Gastroesophageal sphincter (tissue), 4 donors: ENCODE measurements at places on chromosomes 12 and 14. TPM values are rescaled to one million over a fixed set of nuclear protein-coding genes. Genes with fewer than 3 reads are reported as not detected.
A peak's percentile ranks its signal among the peaks of the same experiment; 100 is the strongest.

DNA sequence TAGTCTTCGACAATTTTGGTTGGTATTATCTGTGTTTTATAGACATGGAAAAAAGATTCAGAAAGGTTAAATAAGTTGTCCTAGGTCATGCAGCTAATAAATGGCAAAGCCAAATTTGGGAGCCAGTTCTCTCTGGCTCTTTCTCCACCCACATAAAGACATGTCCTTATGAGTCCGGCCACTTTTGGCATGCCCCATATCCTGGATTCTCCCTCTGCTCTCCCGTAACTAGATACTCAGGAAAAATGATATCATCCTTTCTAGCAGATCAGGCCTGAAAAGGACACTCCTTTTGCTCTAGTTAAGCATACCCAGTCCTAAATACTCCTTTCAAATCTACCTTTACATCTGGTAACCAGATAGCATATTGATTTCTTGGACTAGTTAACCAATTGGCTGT, 64.4 kb downstream of the TTLL5 start:
- ATAC-seq: no peak

DNA sequence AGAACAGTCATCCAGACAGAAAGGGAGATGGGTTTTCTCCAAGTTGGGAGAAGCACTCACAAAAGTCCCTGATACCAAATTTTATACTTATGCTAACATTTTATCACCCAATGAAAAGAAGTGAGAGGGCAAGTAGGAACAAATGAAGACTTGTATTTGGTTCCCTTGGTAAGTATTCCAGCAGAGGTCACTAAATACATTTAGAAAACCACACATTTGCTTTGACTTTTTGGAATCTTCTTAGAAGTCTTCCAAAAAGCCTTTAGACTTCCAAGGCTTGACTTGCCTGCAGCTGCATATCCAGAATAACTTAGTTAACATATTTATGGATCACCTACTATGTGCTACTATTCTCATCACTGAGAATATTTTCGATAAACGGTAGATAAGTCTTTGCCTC, 3.1 kb upstream of the GYS2 start:
- no peak for ATAC-seq

DNA sequence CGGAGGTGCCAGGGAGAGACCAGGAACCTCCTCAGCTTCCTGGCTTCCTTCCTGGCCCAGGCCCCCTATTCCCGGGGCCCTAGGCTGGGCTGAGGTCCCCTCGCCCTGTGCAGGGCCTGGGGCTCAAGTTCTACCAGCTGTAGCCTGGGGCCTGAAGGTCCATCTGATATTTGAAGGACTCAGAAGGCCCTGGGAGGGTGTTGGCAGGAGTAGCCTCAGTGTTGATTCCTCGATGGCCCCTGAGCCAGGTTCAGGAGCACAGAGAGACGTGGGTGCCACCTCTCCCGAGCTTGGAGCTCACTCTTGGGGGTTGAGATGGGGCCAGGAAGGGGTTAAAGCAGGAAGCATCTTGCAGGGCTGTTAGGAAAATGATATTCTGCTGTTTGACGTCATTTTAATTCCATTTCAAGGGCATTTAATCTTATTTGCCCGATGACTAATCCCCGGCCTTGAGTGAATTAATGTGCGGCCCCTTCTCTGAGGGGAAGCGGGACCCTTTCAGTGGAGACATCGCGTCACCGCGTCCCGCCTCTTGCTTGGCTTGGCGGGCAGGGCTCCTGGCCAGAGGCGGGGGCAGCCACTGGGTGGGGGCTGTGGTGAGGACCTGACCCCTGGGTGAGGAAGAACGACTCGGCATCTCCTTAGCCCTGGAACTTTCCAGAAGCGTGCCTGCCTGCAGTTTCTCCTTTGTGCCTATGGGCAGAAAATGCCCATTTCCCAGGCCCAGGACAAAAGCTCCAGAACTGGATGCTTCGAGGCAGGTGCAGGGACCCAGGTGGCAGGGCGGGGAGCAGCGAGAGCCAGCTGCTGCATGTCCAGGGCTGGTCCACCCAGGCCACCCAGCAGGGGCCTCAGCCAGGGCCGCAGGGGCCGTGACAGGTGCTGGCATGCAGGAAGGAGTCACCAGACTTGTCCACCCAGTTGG, 158.3 kb downstream of the KIF26A start:
- no peak for ATAC-seq

Gene MAX
- total RNA-seq: 85.1 TPM

- ATAC-seq: peak; percentile 93
Measured at GRCh38 chr12:67716817-67717216, 68.3 kb downstream of the DYRK2 start.

DNA sequence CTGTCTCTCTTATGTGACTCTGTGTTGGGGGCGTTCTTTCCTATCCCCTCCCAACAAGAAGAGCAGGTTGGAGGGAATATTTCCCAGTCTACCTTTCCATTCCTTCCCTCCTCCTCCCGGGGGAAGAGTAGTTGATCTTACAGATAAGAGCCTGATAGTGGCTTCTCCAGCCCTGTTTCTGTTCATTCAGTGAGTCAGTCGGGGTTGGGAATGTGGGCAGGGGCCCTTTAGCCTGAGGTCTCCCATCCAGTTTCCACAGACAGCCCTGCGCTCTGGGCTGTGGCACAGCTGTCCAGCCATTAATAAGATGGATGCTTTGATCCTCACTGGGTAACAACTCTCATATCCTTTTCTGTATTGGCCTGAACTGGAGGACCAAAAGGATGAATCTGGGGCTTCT, 18.1 kb upstream of the PPP1R1A start:
- ATAC-seq: no peak

Gene PNN
- 36.9 TPM for total RNA-seq

DNA sequence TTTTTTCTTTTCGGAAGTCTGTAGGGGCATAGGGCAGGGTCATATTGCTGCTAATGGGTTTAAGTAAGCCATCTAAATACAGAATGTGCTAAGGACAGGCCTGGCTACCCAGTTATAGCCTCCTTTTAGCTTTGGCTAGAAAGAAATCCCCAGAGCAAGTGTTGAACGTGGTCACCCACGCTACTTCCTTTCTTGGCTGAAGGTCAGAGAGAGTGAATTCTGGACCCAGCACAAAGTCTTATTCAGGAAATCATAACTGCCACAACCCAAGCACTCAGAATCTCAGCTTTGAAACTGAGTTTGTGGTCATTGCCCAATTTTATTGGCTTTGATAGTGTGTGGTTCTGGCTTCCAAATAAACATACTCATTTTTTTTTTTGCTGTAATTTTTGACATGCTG, 542.1 kb upstream of the ATP2B1 start:
- peak; percentile 47 for ATAC-seq

- ATAC-seq: no peak
Measured at GRCh38 chr12:89857652-89858274, 149.1 kb upstream of the ATP2B1 start.

DNA sequence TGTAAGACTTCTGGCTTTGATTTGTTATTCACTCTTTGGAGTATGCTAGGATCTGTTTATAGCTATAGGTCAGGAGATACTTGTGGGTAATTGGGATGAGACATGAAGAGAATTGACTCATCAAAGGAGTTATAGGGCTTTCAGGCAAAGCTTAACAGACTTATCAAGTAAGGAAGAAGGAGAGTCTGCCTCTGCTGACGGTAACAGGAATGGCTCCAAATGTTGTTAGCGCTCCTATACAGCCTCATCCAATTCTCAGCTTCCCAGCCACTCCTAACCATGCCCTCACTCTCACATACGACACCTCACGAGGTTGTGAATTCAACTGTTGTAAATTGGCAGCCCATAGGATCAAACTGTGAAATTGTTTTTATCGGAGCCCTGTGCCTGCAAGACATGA, 140.5 kb downstream of the KCNA5 start:
- no peak for ATAC-seq

DNA sequence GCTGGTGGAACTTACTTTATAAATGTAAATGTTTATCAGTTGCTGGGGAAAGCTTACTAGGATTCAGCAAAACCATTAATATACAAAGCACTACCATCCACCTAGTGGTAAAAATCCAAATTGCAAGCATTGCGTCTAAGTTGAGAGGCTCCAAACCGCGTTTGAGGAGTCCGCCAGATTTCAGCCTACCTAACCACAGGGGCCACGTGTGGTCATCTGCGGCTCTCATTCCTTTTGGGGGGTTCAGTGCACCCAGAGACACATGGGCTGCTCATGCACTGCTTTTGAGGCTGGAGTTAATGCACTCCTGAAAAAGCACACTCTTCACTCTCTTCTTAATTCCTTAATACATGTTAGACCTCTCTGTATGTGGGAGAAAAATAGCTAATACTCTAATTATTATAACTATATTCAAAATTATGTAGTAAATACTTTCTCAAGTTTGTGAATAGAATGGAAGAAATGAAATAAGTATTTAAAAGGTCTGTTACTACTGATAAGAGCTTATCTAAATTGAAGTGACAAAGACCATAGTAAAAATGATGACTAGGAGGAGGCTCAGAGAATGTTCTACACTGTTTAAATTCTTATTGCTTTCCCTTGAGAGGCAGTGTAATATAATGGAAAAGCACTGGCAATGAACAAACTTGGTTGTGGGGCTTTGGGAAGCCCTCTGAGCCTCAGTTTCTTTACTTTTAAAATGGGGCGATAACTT, 41.4 kb upstream of the MANSC4 start:
- peak; percentile 74 for ATAC-seq

- ATAC-seq: peak; percentile 63
Measured at GRCh38 chr14:76348898-76349297, 27.0 kb upstream of the ESRRB start.

DNA sequence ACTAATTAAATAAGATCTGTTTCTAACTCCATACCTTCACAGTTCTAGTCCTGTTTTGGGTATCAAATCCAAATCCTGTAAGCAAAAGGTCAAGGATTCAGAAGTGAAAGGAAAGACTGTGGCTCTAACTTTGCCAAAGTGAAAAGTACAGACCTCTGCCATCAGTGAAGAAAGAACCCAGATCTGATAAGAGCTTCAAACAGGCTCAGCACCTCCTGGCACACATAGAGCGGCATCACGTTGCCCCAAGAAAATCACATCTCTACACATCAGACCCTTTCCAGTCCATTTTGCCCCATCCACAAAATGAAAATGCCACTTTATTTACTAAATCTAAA, 23.2 kb downstream of the CLIP1 start:
- peak; percentile 6 for ATAC-seq

GRCh38 chr12:1534748-1535147, 59.6 kb downstream of the FBXL14 start:
- ATAC-seq: no peak

Gene CHGA
- 1.8 TPM for total RNA-seq

DNA sequence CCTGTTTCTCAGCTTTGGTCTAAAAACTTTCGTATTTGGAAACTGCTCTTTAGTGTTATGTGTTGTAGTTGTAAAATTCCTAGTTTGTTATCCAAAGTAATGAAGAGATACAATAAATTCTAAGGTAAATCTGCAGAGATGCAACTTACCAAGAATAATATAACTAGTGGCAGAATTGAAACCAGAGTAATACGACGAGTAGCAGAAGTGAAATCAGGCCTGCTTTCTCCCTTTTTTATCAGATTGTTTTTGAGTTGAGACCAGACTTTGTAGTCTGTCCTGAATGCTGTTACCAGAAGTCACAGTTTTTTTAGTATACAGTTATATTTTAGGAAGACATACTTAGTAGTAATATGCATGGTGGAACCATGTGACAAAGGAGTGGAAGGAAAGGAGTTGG, 12.5 kb downstream of the PAPOLA start:
- no peak for ATAC-seq

Gene ITGA7
- total RNA-seq: 206 TPM

Gene ALG10B
- total RNA-seq: 2.8 TPM

GRCh38 chr14:75277008-75277814, 1.4 kb upstream of the FOS start:
- peak; percentile 80 for ATAC-seq

- ATAC-seq: no peak
Measured at GRCh38 chr12:51693569-51693968, 102.5 kb downstream of the SCN8A start.

DNA sequence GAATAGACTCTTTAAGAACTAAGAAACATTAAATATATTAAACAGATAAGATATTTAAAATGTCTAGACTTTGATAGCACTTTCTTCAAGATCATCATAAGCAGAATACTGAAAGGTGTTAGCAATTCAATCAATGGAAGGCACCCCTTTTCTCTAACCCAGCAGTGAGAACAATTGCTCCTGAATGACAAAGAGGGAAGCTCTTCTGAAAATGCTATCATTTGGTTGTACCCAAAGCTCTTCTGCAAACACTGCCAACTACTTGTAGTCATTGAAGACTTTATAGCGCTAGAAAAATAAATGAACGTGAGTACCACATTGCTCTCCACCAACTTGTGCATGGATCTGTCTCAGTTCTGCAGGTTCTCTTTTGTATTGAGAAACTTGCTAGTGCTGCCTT, 62.2 kb upstream of the LMO3 start:
- no peak for ATAC-seq

DNA sequence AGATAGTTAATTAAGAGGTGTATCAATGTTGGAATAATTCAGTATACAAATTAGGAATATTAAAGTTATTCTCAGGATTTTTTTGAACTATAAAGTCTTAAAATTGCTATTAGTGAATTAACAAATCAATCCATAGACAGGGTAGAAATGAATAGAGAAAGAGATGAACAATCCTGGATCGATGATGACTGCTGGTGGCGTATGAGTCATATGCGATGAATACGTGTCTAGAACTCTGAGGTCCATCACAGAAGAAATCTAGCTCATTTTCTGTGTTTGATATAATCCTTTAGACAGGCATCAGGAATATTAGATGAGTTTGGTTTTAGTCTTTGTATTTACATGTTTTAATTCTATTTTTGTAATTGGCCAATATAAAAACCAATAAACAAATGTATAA, 85.4 kb upstream of the RTL1 start:
- no peak for ATAC-seq

Gene TXNDC16
- total RNA-seq: 18.7 TPM

DNA sequence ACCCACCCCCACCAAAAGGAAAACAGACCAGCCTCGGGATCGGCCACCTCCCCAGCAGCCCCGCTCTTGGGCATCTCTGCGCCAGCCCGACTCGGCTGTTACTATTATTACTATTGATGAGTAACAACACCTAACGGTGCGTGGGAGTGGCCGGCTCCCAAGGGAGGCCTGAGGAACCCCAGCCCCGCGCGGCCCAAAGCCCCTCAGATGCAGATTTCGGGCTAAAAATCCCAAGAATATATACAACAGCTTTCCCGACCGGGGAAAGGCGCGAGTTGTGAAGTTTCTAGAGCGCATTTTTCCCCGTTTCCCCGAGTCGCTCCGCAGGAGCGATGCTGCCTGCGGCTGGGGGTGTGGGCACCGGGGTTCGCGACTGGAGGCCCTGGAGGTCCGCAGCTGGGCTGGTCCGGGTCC, 565 bp downstream of the NT5DC3 start:
- no peak for ATAC-seq
